Nucleus accumbens (tissue), 56 donors: ENCODE measurements at places on chromosomes 4 and X.
A peak's percentile ranks its signal among the peaks of the same experiment; 100 is the strongest.

DNA sequence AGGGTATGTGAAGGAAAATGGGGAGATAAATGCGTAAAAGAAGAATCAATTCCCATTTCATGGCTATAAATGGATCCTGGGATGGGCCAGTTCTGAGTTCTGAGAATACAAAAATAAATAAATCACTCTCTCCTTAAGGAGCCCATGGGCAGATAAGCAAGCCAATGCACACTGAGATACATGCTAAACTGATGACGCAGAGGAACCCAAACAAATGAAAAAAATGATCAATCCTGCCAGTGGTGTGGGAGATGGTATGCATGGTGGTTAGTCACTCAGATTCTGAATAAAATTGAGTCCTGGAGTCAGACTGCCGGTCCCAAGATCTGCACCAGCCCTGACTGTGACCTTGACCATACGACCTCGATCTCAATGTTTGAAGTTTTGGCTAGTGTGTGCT, 59.7 kb downstream of the NEIL3 start:
- no peak for DNase-seq

DNA sequence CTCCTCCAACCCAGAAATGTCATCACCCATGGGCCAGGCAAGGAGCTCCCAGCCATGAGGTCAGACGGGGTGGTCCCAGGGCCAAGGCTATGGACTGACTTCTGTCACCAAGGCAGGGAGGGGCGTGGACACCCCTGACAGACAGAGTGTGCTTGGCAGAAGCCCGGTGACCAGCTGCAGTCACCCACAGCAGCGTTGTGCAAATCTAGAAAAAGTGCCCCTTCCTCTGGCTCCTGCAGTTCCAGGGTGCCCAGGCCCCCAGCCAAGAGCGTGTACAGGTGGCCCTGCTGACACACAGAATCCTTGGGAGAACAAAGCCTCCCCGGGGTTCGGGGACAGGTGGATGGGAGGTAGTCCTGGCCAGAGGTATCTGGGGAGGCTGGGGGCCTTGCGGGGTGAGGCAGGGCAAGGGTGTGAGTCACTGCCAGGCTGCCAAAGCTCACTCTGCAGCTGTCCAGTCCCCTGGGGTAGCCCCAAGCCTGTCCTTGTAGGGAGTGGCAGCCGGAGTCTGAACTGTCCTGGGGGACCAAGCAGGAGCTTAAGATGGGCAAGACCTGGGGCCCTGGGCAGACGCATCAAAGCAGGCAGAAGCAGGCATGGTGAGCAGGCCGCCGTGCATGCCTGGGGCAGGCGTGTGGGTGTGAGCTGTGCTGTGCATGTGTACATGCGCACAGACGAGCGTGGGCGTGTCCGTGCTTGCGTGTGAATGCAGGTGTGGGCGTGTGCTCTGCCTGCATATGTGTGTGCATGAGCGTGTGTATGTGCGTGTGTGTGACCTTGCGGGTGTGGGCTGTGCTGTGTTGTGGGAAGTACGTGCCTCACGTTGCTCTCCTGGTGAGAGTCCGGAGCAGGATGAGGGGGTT, 3.3 kb downstream of the MYL5 start:
- no peak for DNase-seq

DNA sequence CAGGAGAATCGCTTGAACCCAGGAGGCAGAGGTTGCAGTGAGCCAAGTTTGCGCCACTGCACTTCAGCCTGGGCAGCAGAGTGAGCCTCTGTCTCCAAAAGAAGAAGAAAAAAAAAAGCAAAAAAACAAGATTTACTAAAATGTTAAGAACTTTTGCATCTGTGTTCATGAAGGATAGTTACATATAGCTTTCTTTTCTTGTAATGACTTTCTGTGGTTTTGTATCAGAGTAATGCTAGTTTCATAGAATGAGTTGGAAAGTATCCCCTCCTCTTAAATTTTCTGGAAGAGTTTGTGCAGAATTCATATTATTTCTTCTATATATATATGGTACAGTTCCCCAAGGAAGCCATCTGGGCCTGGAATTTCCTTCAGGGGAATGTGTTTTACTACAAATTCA, 17.0 kb upstream of the GRIPAP1 start:
- DNase-seq: no peak

DNA sequence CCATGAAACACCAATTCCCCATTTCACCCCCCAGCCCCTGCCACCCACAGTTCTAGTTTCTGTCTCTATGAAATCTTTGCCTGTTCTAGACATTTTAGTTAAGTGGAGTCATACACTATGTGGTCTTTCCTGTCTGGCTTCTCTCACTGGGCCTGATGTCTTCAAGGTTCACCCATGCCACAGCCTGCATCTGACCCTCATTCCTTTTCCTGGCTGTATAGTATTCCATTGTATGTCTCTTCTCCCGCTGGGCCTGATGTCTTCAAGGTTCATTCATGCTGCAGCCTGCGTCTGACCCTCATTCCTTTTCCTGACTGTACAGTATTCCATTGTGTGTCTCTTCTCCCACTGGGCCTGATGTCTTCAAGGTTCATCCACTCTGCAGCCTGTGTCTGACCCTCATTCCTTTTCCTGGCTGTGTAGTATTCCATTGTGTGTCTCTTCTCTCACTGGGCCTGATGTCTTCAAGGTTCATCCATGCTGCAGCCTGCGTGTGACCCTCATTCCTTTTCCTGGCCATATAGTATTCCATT, 191.7 kb downstream of the CRLF2 start:
- no peak for DNase-seq

DNA sequence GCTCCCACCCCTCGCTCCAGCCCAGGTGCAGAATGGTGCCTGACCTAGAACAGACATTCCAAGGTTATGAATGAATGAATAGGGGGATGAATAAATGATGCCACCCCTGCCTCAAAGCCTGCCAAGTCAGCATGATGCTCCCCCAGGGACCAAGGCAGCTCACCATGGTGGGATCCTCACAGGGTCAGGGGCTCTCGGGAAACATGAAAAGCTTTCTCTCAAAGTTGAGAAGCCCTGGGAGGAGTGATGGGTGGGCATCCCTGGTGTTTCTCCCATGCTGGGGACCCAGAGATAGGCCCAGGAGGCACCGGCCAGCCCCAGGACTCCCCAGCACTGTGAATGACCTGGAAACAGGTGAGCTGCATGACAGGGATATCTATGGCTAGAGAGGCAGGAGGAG, 58.9 kb downstream of the HTRA3 start:
- no peak for DNase-seq

DNA sequence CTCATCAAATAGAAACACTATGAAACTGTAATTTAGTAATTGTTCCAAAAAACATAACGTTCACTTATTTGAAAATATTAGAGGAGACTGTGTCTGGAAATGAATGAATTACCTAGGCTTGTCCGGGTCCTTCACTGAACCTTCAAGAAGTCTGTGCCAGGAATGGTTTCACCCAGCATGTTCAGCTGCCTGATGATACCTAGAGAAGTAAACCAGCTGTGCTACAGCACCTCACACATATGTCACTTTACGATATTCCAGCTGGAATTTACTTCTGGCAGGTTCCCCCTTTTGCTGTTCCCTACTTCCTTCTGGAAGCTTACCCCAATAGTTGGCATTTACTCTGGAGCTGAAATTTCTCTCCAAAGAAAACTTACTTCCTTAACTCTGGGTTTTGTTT, 906.5 kb downstream of the FAT4 start:
- DNase-seq: no peak

- DNase-seq: no peak
Observed at GRCh38 chrX:133985164-133985966, at the start of gene GPC3. TSS of gene GPC3 (minus strand) at chrX:133985594.

- DNase-seq: no peak
Observed at GRCh38 chrX:30065226-30065625, 150.1 kb upstream of the MAGEB2 start.

- peak; percentile 55 for DNase-seq
Observed at GRCh38 chr4:186067757-186068385, 1.1 kb upstream of the TLR3 start.
